ENCODE measurements at places on chromosomes 7 and 10.

DNA sequence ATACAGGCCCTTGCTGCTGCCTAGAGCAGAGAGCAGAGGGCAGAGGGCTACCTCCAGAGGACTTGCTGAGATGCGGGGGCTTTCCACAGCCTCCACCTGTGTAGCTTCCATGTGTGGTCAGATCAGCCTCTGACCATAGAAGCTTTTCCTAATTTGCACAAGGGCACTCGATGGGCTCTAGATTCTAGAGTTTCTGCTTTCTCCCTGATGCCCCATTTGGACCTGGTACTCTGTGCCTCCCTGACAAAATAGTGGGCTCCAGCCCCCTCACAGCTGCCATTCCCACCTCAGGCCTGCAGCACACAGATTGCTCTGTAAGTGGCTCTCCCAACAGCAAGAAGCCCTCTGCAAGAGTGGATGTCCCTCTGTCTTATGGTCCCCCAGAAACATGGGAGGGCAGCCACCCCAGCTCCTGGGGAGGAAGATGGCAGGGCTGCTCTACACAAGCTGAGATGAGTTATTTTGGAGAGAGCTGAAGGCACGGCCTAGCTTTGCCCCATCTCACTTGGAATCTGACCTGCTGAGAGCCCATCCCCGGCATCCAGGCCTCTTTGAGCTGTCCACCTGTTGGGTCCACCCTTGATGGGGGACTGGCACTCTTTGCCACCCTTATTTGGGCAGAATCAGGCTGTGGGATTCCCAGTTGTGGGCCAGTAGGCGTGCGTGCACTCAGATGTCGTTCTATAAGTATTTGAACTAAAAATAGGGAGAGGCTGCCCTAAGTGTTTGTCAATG lies 16.7 kb downstream of the TMEM273 start:
- no peak for DNase-seq

- no peak for DNase-seq
Observed at GRCh38 chr10:133159950-133160825, at the start of gene KNDC1. KNDC1 (plus strand) TSS chr10:133160219; CDS start chr10:133160468, 249 bp downstream.

GRCh38 chr7:34075523-34076370 lies 170.4 kb downstream of the BMPER start:
- DNase-seq = no peak

GRCh38 chr7:146131701-146132100 lies 15.1 kb downstream of the CNTNAP2 start:
- no peak for DNase-seq
